ENCODE measurements at places on chromosomes 1 and 21.

GRCh38 chr1:243251539-243251938 is 3.5 kb downstream of the CEP170 start:
- no peak for DNase-seq

- DNase-seq: no peak
Observed at GRCh38 chr1:46285730-46286477, 17.5 kb downstream of the LRRC41 start.

- no peak for DNase-seq
Observed at GRCh38 chr1:201223852-201224665, 33.4 kb downstream of the IGFN1 start.

DNA sequence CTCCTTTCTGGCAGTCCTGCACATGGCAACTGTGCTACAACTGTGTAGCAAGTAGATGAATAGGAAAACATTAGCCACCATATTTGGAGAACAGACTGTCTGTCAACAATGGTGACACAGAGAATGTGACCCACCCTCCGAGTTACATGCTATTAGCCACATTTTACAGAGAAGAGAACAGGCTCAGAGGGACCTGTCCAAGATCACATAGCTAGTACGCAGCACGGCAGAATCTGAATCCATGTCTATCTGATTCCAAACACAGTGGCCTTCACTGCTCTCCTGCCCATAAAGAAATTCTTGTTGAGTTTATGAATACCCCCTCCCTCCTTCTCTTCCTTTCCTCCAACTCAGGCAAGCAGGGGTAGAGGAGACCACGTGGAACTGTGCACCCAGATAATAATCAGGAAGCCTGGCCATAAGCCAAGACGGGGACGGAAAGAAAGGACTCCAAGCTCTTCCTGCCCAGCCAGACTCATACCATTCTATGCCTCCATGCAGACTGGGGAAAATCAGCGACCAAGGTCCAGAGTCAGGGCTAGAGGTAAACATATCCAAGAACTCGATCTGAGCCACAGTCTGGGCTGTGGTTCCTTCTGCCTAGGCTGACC is 78.8 kb downstream of the TRABD2B start:
- DNase-seq: no peak

GRCh38 chr1:169338617-169339016 is 29.0 kb downstream of the NME7 start:
- no peak for DNase-seq

DNA sequence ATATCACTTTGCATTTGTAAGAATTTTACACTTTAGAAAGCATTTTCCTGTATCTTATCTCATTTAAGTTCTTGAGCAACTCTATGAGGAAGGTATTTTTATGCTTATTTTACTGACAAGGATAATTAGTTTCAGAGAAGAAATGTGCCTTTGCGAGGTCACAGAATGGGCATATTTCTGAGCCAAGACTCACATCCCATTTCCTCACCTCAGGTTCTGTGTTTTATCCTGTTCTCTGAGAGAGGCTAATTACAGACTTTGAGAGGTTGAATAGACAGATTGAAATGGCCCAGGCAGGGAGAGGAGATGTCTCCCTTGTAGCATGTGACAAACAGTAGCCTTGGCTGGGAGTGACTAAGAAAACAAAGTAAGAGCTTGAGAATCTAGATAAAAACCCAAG is 39.1 kb upstream of the ZC3H11B start:
- no peak for DNase-seq

- DNase-seq: no peak
Observed at GRCh38 chr1:27225621-27226020, 8.8 kb upstream of the WDTC1 start.

All from SK-N-MC (cell line).